ENCODE measurements at places on chromosomes 6 and 20.

- DNase-seq, result no peak
Observed at GRCh38 chr6:136166815-136167214, 83.3 kb downstream of the MTFR2 start.

DNA sequence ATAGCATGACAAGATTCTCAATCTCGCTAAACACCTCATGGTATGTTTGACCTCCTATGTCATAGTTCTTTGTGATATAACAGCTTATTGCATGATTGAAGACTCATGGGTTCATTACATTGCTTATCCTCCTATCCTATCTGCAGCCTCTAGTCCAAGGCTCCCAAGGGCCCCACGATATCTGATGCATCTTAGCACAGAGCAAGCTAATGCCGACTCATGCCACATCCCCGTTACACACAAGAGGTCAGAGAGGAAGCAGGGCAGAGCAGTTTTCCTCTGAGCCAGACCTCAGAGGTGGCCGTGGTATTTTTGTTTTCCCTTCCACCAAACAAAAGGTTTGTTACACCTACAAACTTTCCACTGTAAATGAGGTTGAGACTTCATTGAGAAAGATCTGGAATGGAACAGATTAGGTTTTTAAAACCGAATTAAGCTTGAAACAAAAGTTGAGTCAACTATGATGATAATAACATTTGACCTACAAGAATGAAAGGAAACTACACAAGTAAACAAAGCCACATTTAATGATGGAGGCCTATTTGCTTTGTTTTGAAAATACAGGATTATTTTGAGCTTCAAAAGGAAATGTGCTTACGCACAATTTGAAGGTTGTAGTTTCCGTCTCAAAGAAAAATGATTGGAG lies 133.9 kb upstream of the MYLIP start:
- DNase-seq, result no peak

DNA sequence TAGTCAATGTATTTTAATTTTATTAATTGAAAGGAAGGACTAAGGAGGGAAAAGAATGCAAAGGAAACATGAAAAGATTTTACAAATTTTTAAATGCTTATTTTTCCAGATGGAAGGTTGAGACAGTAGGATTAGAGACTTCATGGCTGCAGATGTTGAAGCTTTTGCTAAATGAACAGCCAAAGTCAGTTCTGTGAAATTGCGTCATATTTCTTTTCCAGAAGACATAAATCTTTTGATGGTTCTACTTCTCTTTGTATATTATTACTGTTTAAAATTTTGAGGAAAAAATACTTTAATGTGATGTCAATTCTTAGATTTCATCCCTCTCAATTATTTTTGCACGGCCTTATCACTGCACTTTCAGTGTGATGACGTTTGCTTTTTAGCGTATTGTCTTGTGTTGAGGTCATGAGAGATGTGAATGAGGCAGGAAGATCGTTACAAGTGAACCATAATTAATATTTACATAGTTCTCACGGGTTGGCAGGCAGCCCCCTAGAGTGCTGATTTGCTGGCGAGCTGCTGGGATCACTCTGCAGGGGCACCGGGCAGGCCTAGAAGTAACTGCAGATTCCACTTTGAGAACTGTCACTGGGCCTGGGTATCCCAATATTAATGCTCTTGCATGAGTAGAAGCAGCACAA lies 158.1 kb downstream of the TBXT start:
- DNase-seq, result no peak

- DNase-seq, result no peak
Observed at GRCh38 chr6:109512271-109512817, 29.3 kb upstream of the ZBTB24 start.

DNA sequence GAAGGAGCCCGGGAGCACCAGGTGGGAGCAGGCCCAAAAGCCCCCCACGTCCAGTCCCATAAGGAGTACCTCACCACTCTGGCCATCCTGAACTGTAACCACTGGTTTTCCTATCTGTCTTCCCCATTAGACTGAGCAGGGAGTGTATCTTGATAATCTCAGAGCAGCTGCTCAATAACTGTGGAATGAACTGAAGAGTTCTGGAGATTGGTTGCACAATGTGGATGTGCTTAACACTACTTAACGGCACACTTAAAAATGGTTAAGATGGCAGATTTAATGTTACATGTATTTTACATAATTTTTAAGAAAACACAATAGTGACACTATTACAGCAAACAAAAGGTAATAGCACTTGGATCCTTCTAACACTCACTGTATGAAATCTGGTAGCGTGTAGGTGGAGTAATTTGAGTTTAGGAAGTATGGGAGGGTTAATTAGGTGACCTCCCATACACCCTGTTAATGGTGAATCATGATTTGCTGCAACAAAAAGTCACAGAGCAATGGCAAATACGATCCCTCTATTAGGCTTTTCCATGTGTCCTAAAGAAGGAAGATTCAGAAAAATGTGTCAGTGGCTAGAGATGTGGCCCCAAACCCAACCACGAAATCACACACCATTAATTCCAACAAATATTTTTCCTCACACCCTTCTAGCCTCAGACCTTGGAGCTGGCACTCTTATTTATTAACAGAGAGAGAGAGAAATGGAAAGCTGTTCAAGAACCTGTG lies 18.4 kb downstream of the TRAM2 start:
- no peak for DNase-seq

DNA sequence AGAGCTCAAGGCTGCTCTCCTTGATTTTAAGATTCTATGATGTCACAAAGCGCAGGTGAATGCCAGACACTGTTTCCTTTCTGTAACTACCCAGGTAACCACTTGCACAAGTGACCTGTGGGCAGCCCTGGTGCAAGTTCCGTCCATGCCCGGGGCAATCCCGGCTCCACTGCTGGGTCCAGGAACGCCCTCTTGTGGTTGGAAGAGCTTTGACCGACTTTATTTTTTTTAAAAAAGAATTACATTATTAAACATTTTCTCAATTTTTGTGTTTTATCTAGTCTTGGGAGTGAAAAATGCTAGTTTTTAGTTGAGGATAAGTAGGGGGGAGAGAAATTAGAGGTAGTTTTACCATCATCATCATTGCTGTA lies 695.2 kb downstream of the QKI start:
- DNase-seq, result no peak

GRCh38 chr6:167980911-167981580 lies 16.4 kb upstream of the KIF25 start:
- no peak for DNase-seq

GRCh38 chr6:91293395-91293794 lies 706.5 kb upstream of the MAP3K7 start:
- no peak for DNase-seq

DNA sequence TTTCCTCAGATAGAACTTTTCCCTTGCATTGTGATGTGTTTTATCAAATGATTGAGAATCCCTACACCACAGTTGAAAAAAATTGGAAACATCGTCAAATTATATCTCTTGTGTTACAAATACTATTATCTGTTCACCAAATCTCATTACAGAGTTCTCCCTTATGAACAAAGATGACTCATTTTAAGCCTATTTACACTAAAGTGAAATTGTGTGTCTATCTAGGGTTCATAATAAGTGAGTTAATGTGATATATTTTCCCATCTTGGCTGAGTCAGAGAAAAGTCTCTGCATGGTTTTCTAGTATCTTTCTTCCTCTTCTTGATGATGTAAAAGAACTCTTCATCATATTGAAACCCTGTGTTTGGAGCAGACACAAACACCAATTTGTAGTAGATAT lies 1263.3 kb upstream of the EYS start:
- DNase-seq, result no peak

DNA sequence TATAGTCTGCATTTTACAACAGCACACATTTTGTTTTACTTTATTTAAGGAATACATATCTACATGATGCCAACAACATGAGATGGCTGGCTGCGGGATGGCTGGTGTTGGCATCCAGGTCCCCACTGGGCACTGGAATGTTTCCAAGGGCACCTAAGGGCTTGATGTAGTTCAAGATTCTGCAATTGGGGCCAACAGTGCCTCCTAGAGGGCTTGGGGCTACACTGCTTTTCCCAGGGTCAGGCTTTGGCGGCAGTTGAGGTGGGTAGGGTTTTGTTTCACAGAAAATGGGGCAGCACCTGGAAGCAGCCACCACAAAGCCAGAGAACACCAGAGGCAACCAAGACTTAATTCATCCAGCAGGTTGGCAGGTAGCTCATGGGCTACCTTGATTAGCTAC lies 202.2 kb upstream of the PRND start:
- DNase-seq, result no peak

DNA sequence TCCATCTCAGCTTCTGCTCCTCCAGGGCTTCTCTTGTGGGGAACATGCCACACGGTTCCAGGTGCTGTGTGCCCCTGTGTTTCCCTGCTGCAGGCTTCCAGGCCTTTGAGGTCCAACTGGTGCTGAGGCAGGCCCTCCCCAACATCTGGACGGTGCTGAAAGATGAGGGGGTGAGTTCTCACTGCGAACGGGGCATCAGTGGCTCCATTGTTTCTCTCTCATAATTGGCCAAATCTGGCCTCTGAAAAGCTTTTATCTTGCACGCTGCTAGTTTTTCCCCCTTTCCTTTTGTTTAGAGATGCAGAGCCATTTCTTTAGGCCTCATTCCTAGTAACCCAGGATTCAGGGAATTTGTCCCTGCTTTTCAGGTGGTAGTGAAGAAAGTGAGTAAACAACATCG lies 8.6 kb downstream of the PNLDC1 start:
- DNase-seq, result no peak

DNA sequence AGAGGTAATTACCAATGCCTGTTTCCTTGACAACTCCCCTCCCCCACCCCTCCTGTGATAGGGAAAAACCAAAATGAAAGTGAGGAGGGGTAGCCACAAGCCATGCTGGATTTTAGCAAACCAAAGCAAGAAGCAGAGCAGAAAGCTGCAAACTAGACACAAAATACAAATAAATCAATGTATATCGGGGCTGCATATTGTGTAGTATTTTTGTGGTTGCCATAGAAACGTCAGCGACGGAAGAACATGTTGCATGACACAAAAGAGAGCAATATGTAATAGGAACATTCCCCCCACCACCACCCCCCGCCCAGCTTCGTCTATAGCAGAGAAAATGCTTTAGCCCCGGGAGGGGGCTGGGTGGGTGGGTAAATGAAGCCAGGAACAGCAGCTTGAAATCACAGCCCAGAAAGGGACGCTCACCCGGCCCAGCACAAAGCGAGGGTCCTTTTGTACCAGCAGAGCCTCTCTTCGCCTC lies 548 bp downstream of the AGPAT4 start:
- DNase-seq, result peak; percentile 77

GRCh38 chr6:43491750-43492661 lies 14.6 kb downstream of the TJAP1 start:
- no peak for DNase-seq

GRCh38 chr20:52936351-52937340 lies 35.5 kb upstream of the TSHZ2 start:
- no peak for DNase-seq

- no peak for DNase-seq
Observed at GRCh38 chr6:127841811-127842210, 59.0 kb downstream of the THEMIS start.

GRCh38 chr6:20929283-20929682 lies 395.0 kb downstream of the CDKAL1 start:
- DNase-seq, result no peak

DNA sequence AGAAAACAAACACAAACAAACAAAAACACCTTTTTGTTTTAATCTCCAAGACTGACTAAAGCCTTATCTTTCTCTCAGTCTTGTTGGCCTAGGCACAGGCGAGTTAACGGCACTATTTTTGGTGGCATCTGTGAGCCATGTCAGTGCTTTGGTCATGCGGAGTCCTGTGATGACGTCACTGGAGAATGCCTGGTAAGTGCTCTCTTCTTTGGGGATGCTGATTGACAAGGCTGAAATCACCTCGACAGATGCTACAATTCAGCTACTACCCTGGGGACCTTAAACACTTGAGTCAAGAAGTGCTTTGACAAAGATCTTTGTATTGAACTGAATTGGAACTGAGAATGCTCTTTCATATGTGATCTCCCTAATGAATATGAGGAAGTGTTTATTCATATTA lies 384.1 kb downstream of the LAMA2 start:
- DNase-seq, result no peak

- DNase-seq, result no peak
Observed at GRCh38 chr20:63050406-63050805, 43.6 kb upstream of the BHLHE23 start.

GRCh38 chr20:54601831-54602515 lies 126.6 kb downstream of the DOK5 start:
- DNase-seq, result no peak

DNA sequence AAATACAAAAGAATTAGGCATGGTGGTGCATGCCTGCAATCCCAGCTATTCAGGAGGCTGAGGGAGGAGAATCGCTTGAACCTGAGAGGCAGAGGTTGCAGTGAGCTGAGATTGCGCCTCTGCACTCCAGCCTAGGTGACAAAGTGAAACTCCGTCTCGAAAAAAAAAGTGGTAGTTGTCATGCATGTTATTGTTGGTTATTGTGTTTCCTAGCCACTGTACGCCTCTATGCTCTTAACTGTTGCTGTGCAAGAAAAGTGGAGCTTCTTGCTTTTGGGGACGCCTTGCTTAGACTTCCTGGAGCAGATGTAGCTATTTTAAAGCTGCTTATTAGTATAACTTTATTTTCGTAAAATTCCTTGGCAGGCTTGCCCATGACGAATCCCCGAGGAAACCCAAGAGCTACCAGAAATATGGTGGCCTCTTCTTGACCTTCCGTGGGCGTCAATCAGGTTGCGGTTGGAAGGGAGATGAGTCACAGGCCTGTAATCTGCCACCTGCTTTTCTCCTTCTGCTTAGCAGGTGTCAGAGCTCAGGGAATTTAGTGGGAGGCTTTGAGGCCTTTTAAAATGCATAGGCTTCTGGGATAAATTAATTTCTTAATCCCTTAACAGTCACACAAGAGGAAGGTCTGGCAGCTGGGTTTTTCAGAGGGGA lies 17.3 kb downstream of the GABRR2 start:
- peak; percentile 67 for DNase-seq

DNA sequence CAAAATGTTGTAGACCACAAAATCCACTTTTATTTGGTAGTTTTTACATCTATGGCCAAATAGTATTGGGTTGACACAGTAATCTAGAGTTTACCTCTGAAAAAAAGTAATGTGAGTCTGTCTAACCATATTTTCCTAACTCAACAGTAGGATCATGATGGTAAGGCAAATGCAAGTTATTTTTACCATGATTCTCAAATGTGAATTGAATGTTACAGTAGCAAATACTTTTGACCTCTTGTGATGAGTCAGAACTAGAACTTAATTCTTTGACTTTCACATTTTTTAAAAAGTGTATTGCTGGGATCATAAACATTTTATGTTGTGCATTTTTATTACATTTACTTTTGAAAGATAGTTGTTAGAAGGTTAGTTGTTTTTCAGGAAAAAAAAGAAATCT lies 22.0 kb downstream of the RNF146 start:
- no peak for DNase-seq

DNA sequence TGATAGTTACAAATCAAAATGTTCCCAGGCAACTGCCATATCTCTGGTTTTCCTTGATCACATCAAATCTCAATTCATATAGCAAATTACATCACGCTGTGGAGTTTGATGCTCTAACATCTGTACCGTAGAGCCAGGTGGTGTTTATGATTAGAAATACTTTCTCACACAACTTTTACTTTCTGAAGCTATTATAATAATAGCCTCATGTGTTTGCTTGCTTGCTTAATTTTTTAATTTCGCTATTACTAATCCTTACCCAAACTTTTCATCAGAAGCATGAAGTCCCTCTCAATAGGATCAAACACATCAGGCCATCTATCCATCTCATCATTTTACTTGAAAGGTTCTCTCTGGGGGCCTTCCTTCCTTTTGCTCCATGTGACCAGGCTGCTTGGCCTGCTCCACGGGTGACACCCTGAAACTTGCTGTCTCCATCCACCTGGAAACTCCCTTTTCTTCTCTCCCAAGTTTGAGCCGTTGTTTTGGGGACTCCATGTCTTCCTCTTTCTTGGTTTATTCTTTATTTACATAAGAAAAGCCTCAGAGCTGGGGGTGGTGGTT lies 75.4 kb downstream of the ADAT2 start:
- no peak for DNase-seq

GRCh38 chr6:126210398-126211075 lies 129.4 kb upstream of the CENPW start:
- DNase-seq, result no peak

Measured in CD4-positive, alpha-beta T cell treated with Interleukin-21 for 1 hour (primary cell).